Stimulated activated CD4-positive, alpha-beta T cell treated with anti-CD3 and anti-CD28 coated beads, Interleukin-15, amount 100 ng/mL, for 48 hours (primary cell): ENCODE measurements at places on chromosomes 12 and 14.

DNA sequence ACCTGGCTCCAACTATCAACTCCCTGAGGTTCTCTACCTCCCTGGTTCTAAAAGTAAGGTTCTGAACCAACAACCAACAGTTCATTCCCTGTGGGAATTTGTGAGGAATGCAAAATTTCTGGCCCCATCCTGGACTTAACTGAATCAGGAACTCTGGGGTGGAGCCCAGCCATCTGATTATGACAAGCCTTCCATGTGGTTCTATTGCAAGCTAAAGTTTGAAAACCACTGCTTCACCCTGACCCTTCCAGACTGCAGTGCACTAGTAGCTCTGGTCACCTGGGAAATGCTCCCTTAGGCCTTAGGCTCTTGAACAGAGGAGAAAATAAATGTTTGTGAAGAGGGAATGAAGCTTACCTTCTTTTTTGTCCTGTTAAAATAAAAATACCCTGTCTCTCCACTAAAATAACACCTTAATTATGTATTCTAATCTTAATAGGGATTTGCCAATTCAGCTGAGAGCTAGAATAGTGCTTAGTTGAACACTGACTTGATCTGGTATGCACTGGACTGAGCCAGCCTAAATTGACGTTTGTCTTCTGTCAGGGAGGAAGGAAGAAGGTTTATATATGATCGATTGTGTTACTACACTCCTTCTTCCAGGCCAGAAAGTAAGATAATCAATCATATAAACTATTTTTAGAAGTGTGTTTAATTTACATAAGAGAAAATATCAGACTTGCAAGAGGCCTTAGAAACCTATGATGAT, 39.1 kb upstream of the DDHD1 start:
- DNase-seq, result no peak

- no peak for DNase-seq
Measured at GRCh38 chr12:10170216-10170615, 1.7 kb downstream of the OLR1 start.

DNA sequence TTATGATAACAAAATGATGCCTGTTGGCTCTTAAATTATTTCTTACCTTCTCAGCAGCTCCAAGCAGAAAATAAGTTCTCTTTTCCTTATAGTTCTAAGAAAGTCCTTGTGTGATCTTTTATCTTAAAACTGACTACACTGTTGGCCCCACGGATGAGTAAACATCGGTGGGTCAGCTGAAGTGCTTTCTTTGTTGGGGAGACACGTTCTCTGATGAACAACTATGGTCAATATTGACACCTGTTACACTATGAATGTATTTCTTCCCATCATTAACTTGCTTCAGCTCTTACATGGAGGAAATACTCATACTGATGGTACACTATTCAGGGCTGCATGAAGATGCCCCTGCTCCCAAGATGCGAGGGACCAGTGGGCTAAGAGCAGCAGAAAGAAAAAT, 110.8 kb upstream of the EEA1 start:
- DNase-seq, result no peak

DNA sequence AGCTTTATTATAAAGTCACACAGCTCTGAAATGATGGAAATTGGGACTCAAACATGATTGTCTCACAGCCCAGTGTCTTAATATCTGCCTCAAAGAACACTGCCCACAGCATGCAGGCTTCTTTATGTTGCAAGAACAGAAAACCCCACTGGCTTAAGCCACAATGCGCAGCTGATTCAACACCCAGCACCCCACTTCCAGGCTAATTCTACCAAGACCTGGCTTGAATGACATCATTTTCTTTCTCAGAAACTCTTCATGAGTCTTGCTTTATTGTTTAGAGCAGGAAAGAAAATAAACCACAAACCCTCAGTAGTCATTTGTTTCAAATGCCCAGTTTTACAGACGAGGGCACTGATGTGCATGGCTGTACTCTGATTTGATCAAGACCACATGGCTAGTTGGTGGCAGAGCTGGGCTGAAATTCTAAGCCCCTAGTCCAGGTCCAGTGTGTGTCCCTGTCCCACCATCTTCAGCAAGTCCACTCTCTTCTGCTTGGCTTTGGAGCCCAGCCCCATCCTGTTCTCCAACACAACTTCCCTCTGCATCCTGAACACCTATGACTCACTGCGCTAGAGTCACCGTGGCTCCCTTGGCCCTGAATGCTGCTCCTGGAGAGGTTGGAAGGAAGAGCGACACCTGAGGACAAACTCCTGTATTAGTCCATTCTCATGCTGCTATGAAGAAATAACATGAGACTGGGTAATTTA, 50.3 kb upstream of the SRSF5 start:
- peak; percentile 48 for DNase-seq

DNA sequence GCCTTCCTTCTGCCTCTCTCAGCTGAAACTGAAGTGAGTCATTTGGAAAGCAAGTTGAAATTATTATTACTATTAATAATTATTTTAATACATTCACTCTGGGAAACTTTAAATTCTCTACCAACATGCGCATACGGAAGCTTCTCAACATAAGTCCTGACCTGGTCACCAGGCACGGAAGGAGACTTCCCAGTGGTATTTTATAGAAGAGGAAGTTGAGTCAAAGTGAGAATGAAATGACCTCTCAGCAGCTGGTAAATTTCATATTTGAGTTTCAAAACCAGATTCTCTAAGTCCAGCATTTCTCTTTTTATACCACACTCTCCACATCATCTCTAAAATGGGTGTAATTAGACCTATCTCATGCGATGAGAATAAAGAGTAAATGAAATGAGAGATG, 747.4 kb downstream of the VRK1 start:
- DNase-seq, result no peak

- DNase-seq, result no peak
Measured at GRCh38 chr12:117072736-117073490, 26.3 kb downstream of the TESC start.
